ENCODE measurements at places on chromosomes 6 and 20.
A peak's percentile ranks its signal among the peaks of the same experiment; 100 is the strongest.

GRCh38 chr6:134739299-134740026, 210.4 kb downstream of the ALDH8A1 start:
- peak; percentile 86 for DNase-seq

GRCh38 chr20:11090751-11091150, 417.0 kb upstream of the JAG1 start:
- DNase-seq: no peak

GRCh38 chr6:150759483-150759882, 106.0 kb upstream of the MTHFD1L start:
- no peak for DNase-seq

DNA sequence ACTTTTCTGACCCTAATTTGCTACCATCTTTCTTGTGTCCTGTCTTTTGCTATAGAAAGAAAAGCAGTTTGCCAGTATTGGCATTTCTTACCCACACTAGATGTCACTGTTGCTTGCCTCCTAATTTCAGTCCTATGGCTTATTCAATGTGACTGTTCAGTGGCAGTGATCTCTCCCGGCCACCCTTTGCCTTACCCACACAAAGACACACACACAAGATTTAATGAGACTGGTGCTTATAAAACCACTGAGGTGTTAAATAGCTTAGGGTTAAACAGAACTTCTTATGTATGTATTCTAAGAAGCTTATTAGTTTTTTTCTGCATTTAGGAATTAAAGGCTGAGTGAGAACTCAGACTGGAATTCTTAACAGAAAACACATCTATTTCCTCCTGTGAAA, 233.6 kb upstream of the ASCC3 start:
- no peak for DNase-seq

DNA sequence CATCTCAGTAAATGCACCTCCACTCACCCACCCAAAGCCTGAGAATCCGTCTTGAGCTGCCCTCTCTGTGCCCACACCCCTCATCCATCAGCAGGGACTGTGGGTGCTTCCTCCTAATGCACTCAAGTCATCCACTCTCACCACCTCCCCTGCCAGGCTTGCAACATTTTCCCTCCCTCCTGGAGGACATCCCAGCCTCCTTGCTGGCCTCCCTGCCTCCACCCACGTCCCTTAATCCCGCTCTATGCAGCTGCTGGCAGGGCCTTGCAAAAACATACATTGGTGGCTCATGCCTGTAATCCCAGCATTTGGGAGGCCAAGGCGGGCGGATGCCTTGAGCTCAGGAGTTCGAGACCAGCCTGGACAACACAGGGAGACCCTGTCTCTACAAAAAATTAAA, 15.6 kb upstream of the SRC start:
- DNase-seq: no peak

- no peak for DNase-seq
These were observed 670.8 kb downstream of the TFAP2A start for GRCh38 chr6:9744119-9744518.

- DNase-seq: no peak
These were observed 7.2 kb upstream of the SNX14 start for GRCh38 chr6:85600713-85601313.

DNA sequence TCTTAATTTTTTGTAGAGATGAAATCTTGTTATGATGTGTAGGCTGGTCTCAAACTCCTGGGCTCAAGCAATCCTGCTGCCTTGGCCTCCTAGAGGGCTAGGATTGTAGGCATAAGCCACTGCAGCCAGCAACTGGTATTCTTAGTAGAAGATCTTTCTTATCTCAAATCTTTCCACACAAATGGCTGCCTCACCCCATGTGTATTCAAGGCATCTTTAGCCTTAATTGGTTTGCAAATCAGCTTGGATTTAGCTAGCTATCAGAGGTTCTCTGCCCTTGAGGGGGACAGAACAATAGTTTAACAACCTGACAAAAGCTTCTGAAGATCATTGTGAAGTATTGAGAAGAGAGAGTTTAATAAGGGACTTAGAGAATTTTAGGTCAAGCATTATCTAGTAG, 17.9 kb upstream of the ABRACL start:
- DNase-seq: no peak

DNA sequence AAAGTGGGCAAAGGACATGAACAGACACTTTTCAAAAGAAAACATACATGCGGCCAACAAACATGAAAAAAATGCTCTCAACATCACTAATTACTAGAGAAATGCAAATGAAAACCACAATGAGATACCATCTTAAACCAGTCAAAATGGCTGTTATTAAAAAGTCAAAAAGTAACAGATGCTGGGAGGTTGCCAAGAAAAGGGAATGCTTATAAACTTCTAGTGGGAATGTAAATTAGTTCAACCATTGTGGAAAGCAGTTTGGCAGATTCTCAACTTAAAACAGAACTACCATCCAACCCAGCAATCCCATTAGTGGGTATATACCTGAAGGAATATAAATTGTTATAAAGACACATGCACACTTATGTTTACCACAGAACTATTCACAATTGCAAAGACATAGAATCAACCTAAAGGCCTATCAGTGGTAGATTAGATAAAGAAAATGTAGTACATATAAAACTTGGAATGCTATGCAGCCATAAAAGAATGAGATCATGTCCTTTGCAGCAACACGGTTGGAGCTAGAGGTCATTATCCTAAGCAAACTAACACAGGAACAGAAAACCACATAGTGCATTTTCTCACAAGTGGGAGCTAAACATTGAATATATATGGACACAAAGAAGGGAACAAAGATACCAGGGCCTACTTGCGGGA, 16.3 kb downstream of the CENPQ start:
- peak; percentile 37 for DNase-seq

- DNase-seq: peak; percentile 6
These were observed 80.5 kb downstream of the PRSS35 start for GRCh38 chr6:83592770-83593394.

DNA sequence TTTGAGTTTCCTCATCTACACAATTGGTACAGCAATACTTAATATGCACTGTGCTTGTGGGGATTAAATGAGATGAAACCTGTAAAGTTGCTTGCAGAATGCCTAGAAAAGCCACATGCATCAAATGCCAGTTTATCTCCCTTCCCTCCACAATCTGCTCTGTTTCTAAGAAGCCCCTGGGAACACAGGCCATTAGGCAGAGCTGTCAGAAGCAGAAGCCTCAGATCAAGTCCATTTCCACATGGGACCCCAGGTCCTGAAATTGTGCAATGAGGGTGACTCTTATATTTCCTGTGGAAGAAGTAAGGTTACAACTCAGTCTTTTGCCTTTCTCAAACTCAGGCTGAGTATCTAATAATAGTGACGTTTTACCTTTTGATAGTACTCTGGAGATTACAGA, 737.4 kb downstream of the KIF16B start:
- DNase-seq: no peak

DNA sequence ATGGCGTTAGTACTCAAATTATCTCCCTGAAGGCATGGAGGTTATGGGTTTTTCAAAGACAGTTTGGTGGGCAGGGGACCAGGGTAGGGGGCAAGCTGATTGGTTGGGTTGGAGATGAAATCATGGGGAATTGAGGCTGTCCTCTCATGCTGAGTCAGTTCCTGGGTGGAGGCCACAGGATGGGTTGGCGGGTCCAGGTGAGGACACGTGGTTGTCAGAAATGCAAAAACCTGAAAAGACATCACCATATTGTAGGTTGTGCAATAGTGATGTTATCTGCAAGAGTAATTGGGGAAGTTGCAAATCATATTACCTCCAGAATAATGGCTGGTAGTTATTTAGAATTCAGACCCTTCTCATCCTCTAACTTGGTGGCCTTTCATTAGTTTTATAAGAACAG, 30.1 kb downstream of the GPX6 start:
- DNase-seq: no peak

DNA sequence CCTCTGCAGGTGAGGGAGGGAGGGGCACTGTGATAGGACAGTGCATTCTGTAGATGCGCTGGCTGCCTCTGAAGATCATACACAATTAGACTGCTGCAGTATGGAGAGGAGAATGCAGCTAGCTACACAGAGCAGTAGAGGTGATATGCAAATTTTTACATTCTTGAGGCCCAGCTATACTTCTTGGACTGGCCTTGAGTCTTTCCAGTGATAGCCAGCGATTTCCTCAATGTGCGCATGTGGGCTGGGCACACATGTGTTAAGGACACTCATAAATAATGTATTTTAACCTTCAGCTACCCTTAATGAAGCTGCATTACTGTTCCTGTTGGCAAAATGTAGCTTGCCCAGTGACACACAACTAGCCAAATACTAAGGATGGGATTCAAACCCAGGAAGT, 19.0 kb downstream of the TTPAL start:
- no peak for DNase-seq

DNA sequence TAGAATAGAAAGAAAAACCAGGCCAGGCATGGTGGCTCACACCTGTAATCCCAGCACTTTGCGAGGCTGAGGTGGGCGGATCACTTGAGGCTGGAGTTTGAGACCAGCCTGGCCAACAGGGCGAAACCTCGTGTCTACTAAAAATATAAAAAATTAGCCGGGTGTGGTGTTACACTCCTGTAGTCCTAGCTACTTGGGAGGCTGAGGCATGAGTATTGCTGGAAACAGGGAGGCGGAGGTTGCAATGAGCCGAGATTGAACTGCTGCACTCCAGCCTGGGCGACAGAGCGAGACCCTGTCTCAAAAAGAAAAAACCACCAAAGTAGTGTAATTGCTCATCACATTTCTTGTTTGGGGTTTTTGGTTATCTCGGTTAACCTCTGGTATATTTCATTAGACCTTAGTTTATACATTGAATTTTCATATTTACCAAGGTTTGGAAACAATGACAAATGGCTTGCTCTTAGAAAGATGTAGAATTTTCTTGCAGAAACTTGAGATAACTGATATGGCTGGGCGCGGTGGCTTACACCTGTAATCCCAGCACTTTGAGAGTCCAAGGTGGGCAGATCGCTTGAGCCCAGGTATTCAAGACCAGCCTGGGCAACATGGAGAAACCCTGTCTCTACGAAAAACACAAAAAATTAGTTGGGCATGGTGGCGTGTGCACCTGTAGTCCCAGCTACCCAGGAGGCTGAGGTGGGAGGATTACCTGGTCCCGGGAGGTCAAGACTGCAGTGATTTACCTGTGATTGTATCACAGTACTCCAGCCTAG, 14.2 kb downstream of the ITCH start:
- DNase-seq: no peak

DNA sequence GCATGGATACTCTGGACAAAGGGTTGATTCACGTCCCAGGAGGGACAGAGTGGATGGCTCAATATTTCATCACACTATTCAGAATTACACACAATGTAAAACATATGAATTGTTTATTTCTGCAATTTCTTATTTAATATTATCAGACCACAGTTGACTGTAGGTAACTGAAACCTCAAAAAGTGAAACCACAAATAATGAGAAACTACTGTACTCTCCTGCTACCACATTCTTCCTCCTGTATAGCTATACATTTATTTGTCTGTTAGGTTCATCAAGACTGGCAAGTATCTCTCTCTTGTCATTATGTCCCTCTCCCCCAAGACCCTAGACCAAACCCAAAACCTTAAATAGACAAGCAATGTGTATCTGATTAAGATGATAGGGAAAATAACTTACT, 60.0 kb downstream of the SYCP2 start:
- no peak for DNase-seq

DNA sequence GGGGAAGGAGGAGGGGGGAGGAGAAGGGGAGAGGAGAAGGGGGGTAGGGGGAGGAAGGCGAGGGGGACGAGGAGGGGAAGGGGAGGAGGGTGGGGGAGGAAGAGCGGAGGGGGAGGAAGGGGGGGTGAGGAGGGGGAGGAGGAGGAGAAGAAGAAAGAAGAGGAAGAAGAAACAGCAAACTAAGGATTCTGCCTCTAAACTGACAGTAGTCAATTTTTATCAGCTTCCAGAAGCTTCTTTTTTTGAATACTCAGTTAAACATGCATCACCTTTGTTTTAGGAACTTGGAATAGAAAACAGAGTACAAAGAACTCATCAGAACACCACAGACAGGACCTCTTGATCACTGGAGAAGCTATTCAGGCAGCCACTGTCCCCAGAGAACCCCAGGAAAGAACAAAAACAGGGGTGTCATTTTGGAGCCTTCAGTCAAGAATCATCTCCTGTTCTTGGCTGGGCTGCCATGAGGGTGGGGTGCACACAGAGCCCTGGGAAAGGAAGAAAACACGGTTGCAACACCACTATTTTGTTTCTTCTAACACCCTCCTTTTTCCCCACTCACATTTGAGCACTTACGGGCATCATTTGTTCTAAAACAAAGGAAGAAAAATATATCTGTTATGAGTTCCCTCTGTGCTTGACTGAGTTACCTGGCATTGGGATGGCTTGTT, 67.4 kb downstream of the TMEM170B start:
- no peak for DNase-seq

- DNase-seq: no peak
These were observed 24.5 kb downstream of the PLCB4 start for GRCh38 chr20:9093218-9093957.

DNA sequence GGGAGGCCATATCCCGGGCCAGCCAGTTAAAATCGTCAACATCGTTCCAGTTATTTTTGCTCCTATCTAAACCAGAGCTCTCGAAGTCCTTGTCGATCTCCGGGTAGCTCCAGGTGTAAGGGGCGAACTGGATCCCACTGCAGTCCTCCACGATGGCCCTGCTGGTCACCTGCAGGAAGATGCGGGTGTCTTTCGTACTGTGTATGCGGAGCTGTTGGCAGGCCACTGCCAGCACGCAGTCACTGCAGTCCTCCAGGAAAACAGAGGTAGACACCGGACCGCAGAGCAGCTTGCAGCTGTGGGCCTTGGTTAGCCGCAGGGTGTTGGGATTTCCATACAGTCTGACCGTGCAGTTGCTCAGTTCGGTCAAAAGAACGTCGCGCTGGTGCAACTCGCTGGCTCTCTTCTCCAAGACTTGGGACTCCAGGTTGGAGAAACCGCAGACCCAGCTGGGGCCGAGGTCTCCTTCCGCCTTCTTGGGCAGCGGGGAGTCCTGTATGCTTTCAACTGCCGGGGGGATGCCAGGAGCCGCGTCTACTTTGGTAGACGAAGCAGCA, 742 bp downstream of the TBCC start:
- no peak for DNase-seq
